ENCODE measurements at places on chromosomes 7 and 10.

DNA sequence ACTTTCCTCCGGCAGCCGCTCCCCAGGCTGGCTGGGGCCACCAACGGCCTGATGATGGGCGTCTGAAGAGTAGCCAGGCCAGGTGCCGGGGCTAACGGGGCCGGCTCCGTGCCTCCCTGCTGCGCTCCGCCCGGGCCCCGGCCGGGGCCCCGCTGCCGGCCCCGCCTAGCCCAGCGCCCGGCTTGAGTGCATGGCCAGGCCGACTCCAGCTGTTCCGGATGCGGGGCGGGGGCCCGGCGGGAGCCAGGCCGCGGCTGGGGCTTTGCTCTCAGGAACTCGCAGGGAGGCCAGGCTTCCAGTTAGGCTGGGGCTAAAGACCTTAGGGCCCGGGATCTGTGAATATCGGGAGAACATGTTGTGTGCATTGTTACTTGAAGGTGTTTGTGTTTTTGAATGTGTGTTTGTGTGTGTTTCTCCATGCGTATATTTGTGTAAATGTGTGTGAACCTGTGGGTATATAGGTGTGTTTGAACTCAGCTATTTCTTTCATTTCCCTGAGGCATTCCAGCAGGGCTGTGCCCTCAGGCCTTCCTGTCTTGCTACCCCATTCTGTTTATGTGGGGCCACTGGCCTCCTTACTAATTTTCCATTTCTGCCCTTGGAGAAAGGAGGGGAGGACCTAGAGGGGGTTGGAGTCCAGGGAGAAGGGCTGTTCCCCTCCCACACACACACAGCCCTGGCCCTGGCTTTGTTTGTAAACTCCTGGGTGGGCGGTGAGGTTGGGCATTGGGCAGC is 1.1 kb upstream of the LBX1 start:
- DNase-seq, result no peak

DNA sequence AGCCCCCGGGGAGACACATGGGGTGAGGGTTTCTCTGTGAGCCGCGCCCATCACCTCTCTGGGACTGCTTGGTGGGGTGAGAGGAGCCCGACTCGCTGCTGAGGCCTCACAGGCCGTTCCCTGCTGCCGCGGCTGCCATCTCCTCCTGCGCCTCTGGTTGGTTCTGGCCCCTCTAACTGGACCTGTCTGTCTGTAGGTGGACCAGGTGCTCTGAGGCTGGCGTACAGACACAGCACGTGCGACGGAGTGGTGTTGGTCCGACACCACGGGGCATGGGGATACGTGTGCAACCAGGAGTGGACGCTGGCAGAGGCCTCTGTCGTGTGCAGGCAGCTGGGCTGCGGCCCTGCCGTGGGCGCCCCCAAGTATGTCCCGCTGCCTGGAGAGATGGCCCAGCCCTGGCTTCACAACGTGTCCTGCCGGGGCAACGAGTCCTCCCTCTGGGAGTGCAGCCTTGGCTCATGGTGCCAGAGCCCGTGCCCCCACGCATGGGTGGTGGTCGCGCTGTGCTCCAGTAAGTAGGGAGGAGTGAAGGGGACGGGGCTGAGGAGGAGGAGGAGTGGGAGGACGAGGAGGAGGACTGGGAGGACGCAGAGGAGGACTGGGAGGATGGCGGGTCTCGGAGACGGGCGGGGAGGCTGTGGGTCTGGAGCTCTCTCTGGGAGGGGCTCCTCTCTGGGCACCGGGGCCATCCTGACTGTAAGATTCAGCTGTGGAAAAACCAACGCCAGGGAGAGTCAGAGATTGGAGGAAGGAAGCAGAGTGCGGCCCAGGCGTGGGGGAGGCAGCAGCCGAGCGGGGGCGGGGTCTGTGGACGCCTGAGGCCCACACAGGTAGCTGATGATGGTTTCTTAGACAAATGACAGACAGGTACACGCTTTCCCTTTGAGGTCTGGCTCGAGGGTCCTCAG is 2.6 kb downstream of the SCART1 start:
- DNase-seq, result no peak

DNA sequence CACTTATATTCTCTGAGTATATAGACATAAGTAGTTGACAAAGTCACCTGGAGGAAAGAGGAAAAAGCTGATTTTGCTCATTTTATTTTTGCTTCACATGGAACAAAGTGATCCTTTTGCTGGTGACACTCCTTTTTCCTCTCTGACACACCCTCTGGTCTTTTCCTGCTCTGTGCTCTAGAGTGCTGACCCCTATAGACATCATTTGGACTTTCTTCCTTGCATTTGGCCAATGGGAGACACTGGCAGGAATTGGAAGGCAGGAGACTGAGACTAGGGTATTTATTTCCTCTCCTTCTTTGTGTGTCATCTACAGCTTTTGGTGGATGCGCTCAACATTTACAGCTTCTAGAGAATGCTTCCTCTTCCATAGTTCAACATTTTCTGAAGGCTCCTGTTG is 1078.1 kb downstream of the SORCS1 start:
- no peak for DNase-seq

- no peak for DNase-seq
Observed at GRCh38 chr10:33542752-33543505, 208.5 kb upstream of the NRP1 start.

GRCh38 chr10:123928427-123928826 is 36.8 kb upstream of the CPXM2 start:
- DNase-seq, result no peak

DNA sequence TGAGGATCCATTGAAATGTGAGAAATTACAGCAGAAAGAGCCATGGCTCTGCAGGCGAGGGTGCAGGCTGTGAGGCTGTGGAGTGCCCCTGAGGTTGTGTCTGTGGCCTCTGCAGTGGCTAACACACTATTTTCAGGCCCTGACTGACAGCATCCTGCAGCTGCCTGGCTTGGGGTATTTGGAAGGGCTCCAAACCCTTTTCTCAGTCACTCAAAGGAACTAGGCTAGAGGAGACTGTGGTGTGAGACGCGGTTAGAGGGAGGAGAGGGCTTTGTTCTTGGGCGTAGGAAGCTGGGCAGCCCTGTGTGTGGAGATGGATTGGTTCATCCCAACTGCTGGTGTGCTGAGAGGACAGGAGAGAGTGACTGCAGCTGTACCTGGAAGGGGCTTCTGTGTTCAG is 134.9 kb downstream of the RAMP3 start:
- no peak for DNase-seq

- DNase-seq, result no peak
Observed at GRCh38 chr7:1236132-1236661, 3.5 kb downstream of the UNCX start.

DNA sequence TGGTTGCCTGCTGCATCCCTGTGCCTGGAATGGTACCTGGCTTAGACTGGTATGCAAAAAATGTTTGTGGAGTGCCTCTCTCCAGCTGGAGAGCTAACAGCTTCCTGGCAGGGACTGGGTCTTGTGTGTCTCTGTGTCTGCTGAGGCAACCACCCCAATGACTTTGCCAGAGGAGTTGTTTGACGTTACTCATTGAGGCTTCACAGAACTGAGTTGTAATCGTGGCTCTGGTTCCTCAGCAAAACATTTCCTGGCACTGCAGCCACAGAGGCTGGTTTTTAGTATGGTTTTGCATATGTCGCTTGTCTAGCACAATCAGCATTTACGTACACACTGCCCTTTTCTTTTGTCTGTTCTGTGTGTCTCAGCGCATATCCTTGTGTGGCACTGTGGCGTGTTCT is 7.5 kb downstream of the ZNF282 start:
- DNase-seq, result no peak

GRCh38 chr10:4662576-4663161 is 163.3 kb upstream of the AKR1E2 start:
- no peak for DNase-seq

Data from stimulated activated CD8-positive, alpha-beta memory T cell treated with anti-CD3 and anti-CD28 coated beads, Interleukin-4, amount 100 ng/mL, for 4 hours (primary cell).